T-cell (primary cell): ENCODE measurements at places on chromosomes 6 and 20.

DNA sequence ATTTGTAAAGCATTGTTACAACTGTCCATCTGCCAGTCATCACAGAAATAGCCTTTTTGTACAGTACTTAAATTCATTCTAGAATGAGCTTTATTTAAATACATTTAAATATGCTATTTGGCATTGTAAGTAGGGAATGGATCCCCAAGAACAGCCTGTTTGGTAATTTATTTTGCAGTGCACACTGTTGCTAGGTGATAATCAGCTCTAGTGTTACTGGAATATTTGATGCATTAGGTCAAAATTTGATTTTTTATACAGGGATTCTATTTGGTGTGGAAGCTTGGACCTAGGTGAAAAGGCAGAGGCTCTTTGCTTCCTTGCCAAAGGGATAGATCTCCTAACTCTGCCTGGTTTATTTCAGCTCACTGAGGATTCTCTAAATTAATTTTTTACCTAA, 593.7 kb downstream of the EPM2A start:
- no peak for DNase-seq

DNA sequence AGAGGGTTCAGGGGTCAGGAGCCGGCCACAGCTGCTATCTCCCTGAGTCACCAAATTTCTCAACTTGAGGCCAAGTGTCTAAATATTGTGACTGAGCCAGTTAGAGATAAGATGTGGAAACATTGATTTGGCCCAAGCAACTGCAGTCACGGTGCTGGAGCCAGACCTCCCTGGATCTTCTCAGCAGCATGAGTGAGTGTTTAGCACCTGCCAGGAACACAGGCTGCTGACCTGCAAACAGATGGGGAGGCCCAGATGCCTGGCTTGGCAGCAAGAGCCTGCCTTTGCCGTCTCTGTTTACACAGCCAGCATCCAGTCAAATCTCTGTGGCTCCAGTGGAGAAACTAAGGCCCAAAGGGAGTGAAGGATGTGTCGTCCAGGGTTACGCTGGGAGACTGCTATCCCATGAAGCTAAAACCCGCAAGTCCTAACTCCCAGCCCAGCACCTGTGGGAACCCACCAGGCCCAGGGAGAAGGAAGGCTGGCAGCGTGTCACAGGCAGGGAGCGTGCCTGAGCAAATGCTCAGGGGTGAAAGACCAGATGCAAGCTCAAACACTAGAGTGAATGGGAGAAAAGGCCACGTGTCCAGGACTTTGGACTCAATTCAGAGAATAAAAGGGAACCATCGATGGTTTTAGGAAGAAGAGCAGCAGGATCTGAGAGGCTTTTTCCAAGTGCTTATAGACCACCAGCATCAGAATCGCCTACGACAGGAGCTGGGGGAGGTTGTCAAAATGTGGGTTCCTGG, 15.9 kb upstream of the PTGIS start:
- DNase-seq: no peak

DNA sequence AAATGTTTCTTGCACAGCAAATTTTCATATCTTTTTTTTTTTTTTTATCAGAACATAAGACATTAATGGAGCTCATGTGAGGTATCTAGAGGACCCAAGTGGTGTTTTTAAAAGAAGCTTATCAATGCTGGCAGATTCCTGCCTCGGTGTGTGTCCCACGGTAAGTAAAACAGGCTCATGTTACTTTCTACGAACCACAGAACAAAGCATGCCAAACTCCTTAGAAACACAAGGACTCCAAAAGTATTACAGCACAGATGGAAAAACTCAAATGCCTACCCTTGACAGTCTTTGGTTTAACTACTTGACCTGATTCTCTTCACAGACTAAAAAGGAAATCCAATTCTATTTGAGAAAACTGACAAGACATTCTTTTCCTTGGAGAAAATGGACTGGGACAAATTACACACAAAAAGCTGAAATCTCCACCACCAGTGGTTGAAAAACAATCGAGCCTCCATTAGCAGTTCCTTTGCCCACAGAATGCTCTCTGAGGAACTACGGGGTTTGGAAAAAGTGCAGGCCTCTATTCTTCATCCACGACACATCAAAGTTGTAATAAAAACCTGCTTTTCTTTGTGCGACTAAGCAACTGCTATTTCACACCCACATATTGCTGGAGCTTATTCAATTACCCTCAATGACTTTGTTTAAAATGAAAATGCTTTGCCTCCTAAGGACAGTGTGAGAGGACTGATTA, 5.4 kb downstream of the METTL24 start:
- no peak for DNase-seq

- DNase-seq: no peak
These were observed 30.0 kb downstream of the GJA10 start for GRCh38 chr6:89924231-89924630.

- DNase-seq: no peak
These were observed 61.4 kb downstream of the PHF20 start for GRCh38 chr20:35833241-35833640.

DNA sequence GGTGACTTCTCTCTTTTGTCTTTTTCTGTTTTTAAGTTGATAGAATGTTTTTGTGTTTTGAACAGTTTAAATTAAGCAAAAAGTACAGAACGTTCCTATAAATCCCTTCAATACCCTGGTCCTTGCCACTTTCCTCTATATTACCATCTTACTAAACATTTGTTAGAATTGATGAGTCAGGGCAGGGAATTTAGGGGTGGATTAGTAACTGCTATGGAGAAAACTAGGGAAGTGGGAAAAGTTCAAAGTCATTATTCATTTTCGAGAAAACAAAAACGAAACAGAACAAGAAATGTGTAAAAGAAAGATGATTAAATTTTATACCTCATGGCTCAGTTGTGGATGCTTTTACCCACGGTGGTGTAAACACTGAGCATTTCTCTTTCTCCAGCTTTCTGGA, 240.4 kb upstream of the SULF2 start:
- DNase-seq: no peak

GRCh38 chr20:23541330-23541729, 27.0 kb downstream of the CST9L start:
- no peak for DNase-seq

DNA sequence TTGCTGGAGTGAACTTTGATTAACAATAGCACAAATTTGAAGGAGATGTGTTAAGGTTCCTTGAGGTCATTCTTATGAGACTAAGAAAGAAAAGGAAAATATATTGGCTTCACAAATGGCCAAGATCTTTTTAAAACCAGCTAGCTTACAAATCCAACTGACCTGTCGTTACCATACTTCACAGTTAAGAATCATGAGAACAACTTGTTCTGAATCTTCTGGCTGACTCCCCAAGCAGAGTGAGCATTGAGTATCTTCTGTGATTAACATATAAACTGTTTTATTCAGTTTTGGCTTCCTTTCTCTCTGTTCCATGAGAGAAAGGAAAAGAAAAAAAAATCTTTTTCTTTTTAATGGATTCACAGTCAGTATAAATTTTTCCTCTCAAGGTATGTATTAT, 277.1 kb downstream of the KHDC1L start:
- DNase-seq: no peak

DNA sequence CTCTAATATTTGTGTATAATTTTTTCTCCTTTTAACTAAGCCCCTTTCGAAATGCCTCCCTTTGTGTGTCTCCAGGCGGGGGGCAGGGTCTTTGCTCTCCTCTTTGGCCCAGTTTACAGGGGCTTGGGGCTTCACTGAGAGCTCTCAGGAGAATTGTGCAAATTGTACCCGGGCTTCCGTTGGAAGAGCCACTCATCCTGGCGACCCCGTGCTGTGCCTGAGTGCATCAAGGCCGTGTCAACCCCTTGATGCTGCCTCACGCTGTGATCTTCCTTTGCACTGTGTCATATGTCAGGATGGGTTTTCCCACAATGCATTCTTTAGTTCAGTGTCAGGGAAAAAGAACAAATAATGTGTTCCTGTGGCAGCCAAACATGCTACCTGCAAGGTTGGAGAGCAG, 118.0 kb upstream of the POU3F2 start:
- no peak for DNase-seq

DNA sequence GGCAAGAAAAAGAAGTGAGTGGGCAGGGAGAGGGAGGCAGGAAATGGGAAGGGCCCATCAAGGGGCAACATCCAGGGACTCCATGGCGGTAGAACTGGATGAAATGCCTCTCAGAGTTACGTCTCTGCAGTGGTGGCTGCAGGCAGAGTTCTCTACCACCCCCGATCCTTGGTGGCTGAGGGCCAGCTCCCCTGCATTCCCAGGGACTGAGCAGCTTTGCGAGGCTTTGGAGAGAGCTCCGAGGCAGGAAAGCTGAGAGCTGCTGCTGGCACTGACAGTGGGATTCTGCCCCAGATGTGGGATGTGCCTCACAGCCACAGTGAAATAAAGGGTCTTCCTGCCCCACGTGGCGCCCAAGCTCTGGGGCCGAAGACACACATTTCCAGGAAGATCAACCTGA, 236.6 kb downstream of the SLC24A3 start:
- DNase-seq: no peak

DNA sequence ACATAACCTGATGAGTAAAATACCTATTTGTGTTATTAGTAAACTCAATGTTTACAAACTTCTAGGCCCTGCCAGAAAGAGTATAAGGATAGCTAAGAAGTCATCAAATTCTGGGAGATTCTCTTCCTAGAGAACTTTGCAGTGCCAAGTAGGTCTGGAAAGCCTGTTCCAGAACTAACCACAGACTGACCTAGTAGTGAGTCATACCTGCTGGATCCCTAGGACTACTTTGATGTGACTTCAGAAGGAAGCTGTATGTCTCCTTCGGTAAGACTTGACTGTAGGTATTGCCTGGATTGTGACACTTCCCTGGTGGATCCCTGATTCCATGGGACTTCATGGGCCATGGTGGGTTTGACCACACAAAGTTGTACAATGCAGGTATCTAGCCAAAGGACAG, 131.7 kb downstream of the DNAH8 start:
- DNase-seq: no peak

DNA sequence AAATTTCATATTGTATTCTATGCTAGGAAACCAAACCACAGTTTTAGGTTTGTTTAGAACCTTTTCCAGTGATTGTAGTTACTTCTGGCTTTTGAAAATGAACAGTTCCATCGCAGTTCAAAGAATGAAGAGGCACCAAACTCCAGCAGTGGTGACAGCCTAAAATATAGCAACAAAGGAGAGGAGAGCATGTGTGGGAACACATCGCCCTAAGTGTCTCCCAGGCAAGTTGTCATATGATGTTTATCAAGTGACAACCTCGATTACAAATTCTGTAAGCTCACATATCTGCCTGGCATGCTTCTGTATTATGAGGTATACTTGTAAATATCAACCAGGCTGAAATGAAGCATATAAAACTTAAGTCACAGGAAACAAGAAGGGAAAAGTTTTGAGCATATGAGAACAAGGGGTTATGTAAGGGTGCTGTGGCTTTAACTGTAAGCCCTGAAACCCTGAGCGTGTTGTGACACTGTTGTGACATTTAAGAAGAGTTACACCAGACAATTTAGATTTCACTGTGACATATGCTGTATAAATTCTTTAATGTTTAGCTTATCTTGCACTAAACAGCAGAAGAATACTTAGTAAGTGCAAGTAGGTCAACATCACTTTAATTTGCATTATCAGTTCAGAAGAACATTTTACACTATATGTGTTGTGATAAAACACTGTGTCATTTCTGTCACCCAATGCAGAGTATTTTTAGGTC, 29.1 kb upstream of the FBXL4 start:
- DNase-seq: no peak

DNA sequence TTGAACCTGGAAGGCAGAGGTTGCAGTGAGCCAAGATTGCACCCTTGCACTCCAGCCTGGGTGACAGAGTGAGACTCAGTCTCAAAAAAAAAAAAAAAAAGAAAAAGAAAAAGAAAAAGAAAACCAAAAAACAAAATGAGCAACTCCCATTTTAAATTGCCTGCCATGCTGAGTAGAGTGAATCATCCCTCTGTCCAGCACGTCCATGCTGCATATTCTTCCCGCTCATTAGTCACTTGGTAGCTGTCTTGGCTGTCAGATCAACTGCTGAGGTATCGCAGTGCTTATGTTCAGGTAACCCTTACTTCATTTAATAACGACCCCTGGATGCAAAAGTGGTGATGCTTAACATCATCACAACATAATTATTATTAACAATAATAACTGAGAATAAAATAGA, 72.6 kb upstream of the RNF24 start:
- no peak for DNase-seq

DNA sequence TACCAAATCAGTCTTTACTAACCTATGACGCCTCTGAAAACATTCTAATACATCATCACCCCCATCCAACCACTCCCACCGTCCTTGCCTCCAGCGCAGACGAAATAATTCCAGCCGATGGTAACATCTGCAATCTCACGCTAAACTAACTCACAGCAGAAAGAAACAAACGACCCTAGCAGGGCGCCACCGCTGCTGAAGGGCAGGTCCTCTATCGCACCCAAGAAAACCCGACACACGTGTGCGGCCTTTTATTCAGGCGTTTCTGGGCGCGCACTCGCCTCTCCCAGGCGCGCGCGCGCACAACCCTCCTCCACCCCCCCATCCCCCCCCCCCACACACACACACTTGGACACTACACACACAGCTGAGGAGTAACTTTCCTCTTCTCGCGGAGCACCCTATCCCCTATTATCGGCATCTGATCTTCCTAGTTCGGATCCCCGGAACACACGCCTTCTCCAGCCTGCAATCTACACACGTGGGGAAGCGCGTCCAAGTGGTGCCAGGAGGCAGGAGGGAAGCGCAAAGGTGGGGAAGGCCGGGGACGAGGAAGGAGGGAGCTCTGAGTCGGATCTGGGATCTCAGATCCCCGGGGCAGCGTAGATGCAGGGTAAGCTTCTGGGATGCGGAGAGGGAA, 1.4 kb downstream of the GFOD1 start:
- DNase-seq: peak; percentile 55

DNA sequence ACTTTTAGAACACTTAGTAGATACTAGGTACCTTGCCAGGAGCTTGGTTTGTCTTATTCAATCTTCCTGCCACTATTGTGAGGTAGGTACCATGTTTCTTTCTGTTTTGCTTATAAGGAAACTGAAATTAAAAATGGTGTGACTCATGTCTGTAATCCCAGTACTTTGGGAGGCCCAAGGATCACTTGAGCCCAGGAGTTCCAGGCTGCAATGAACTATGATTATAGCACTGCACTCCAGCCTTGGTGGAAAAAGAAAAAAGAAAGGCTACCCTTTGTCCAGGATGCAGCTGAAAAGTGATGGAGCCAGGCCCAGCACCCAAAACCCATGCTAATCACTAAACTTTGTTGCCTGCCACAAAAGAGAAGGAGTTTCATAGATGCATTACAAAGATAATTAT, 34.1 kb upstream of the LAMA4 start:
- no peak for DNase-seq

- no peak for DNase-seq
These were observed 112.4 kb downstream of the SLX4IP start for GRCh38 chr20:10547276-10548114.

GRCh38 chr6:31838968-31839367, 11.4 kb downstream of the HSPA1B start:
- no peak for DNase-seq

DNA sequence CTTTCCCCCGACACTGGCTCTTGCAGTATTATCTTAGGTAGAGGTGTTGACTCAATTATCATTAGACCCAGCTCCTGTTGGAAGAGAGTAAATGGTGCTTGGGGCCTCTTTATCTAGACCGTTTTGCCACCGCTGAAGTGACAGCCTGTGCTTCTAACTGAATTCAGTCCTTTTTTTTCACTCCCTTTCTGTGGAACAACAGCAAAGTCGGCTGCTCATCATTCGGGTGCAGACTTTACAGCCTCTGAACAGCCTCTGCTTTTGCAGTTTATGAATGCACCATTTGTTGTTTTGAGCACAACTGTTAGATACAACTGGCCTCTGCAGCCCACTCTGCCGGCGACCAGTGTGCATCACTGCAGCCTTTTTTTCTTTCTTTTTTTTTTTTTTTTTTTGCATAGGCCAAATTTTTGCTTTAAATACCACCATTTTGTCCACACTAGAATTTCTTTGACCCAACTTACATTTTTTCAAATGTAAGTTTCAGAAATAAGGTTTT, 35.8 kb downstream of the RREB1 start:
- no peak for DNase-seq
